Daoy (cell line): ENCODE measurements at places on chromosomes 7 and 10. TPM values are rescaled to one million over a fixed set of nuclear protein-coding genes. Genes with fewer than 3 reads are reported as not detected.
A peak's percentile ranks its signal among the peaks of the same experiment; 100 is the strongest.

LLCFC1 gene
- not detected in 2 replicates for total RNA-seq

AKR1B15 gene
- not detected in 2 replicates for total RNA-seq

SPDYE2B gene
- not detected in 2 replicates for total RNA-seq

IFIT5 gene
- total RNA-seq: 12.6 and 15.4 TPM in 2 replicates

PARD3 gene
- total RNA-seq: 29.7 and 48.8 TPM in 2 replicates

DNA sequence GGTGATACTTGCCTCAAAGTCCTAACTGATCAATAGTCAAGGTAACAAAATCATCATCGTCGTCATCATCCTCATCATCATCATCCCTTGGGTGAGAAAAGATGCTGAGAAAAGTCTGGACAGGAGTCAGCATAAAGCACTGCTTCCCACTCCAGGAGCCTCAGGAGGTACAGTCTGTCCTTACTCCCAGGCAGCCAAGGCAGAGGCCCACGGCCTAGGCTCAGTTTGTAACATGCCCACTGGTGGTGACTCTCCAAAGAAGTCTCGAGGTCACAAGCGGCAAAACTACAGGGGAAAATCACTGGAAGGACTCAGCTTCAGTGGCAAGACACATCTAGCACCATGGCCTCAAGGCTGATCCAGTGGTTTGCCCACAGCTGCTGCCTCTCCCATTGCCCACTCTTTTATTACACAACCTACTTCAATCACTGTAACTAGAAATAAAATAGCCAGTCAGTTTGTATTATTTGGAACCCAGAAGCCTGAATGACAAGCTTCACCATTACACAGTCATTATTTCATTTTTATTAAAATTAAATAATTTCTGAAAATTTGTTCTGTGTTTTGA lies 150.4 kb downstream of the SRPK2 start:
- DNase-seq: no peak

DNA sequence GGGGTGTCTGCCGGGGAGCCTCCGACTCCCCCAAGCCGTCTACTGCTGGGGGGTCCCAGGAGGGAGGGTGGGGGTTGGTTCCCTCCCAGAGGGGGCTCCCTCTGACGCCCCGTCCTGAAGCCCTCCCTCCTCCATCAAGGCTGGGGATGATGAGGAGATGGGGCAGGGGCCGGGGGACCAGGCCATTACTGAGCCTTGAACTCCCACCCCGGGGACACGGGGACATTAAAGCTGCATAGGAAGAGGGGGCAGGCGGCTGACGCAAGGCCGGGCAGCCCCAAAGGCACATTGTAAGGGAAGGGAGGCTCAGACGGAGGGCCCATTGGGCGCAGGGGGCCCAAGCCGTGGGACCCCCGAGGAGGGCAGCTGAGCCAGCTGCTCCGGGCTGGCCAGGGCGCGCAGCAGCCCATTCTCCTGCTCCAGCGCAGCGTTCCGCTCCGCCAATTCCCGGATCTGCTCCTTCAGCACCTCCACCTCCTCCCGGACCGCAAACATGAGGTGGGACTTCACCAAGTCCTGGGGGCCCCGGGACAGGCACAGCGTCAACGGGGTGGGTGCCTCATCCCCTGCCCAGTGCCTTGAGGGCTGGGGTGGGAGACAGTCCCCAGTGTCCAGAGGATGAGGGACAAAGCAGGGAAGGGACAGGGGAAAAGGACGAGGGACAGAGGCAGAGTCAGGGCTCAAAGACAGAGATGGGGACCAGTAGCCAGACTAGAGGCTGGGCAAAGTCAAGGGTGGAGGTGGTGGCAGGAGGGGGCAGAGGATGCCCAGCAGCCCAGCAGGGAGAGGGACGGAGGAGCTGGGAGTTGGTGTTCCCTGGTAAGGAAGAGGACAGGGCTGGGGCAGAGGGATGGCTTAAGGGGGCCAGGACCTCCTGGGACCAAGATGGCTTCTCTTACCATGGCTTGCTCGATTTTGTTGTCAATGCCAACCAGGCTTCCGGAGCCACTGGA lies 2.9 kb upstream of the SPACDR start:
- no peak for DNase-seq

DNA sequence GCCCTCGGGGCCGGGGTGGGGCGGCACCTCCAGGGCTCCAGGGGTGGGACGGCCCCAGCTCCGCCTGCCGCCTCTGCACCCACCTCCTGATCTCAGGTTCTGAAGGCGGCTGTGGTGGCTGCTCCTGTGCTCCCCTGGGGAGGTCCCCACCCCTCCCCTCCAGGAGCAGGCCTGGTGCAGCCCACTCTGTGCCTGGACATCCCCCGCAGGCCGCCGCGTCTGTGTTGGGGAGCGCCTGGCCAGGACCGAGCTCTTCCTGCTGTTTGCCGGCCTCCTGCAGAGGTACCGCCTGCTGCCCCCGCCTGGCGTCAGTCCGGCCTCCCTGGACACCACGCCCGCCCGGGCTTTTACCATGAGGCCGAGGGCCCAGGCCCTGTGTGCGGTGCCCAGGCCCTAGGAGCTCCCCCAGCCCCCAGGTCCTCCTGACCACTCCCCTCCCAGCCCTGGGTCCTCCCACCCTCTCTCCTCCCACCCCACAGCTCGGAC lies 5.5 kb downstream of the CYP2W1 start:
- peak; percentile 44 for DNase-seq
